Fibroblast of villous mesenchyme (primary cell): ENCODE measurements at places on chromosomes 7 and 10. TPM values are rescaled to one million over a fixed set of nuclear protein-coding genes. Genes with fewer than 3 reads are reported as not detected.
A peak's percentile ranks its signal among the peaks of the same experiment; 100 is the strongest.

GRCh38 chr10:131742500-131742951 lies 158.3 kb upstream of the PPP2R2D start:
- DNase-seq = no peak

- DNase-seq = peak; percentile 94
These were observed 150.4 kb downstream of the PRKG1 start for GRCh38 chr10:51224671-51225161.

DNA sequence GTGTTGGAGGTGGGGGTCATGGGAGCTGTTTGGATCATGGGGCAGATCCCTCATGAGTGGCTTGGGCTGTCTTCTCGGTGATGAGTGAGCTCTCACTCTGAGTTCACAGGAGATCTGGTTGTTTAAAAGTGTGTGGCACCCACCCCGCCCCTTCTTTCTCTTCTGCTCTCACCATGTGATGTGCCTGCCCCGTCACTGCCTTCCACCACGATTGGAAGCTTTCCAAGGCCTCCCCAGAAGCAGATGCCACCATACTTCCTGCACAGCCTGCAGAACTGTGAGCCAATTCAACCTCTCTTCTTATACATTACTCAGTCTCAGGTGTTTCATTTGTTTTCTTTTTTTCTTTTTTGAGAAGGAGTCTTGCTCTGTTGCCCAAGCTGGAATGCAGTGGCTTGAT lies 170.0 kb downstream of the PTPN20 start:
- no peak for DNase-seq

- peak; percentile 73 for DNase-seq
These were observed 14.4 kb upstream of the SH2B2 start for GRCh38 chr7:102272075-102272916.

- DNase-seq = no peak
These were observed 151.8 kb downstream of the JMJD1C start for GRCh38 chr10:63314020-63314419.

GRCh38 chr10:14405076-14406065 lies 74.6 kb upstream of the FRMD4A start:
- peak; percentile 61 for DNase-seq

- peak; percentile 23 for DNase-seq
These were observed 46.8 kb downstream of the ASB13 start for GRCh38 chr10:5619362-5620211.

- DNase-seq = peak; percentile 40
These were observed 8.8 kb downstream of the DDC start for GRCh38 chr7:50556247-50556991.

DNA sequence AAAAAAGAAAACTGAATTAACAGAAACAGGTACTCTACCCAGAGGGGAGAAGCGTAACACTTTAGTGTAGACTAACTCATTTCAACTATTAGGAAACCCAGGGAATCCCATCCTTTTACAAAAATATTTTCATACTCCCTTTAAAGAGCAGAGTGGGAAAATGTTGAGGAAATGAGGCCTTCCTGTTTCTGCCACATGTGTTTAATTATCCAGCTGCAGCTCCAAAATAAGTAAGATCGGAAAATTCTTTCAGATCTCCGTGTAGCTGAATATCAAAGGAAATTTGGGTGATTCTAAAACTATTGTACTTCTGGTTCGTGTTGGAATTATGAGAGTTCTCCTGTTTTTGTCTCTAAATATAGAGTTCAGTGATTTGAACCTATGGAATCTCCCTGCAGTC lies 58.0 kb upstream of the CAV2 start:
- DNase-seq = peak; percentile 65

GRCh38 chr10:107880185-107880584 lies 715.7 kb upstream of the SORCS1 start:
- no peak for DNase-seq

- DNase-seq = peak; percentile 27
These were observed 123.9 kb downstream of the CREB5 start for GRCh38 chr7:28536259-28536658.

- no peak for DNase-seq
These were observed 69.9 kb downstream of the ASAH2B start for GRCh38 chr10:50809596-50809995.

DNA sequence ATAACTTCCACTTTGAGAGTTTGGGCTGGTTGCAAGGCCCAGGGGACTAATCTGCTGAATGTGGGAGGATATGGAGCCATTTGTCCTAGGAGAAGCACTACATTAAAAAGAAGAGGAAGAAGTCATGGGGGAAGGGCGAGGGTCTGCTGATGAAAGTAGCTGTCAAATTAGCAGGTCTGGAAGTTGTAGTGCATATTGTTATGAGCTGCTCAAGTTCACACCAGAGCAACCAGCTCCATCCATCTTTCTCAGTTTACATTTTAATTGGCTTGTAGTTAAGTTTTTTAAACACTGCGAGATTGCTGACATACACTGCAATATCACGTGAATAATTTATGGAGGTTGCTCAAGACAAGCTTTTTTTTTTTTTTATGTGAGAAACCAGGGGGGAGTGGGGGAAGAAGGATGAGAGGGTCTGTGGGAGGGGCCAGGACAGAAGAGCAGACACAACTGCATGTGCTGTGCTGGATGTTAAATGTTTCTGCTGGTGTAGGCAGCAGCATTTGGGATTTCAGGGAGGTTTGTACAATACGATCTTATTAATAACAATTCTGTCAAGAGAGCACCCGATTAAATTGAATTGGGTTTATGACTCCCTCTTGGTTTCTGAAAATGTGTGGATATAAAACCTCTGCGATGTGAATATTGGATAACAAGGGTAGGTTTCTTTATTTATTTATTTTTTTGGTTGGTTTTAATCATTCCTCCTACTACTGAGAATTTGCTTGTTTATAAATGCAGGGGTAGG lies 759.0 kb upstream of the GALNT17 start:
- peak; percentile 48 for DNase-seq

DNA sequence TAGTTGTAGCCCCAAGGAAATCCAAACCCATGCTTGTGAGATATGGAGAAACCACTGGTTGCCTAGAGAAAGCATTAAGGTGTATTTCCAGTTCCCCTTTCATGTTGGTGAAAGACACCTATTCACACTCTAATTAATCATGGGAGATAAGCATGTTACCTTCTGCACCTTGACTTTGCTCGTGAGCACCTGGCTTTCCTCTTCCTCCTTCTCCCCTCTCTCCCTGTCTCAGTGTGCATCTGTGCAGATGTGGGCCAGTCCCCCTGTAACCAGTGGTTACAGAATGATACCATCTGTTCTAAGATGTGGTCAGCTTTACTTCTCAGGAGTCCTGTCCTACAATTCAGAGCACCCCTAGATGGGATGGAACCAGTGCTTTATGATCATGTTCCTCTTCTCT lies 160.6 kb downstream of the LCOR start:
- DNase-seq = no peak

DNA sequence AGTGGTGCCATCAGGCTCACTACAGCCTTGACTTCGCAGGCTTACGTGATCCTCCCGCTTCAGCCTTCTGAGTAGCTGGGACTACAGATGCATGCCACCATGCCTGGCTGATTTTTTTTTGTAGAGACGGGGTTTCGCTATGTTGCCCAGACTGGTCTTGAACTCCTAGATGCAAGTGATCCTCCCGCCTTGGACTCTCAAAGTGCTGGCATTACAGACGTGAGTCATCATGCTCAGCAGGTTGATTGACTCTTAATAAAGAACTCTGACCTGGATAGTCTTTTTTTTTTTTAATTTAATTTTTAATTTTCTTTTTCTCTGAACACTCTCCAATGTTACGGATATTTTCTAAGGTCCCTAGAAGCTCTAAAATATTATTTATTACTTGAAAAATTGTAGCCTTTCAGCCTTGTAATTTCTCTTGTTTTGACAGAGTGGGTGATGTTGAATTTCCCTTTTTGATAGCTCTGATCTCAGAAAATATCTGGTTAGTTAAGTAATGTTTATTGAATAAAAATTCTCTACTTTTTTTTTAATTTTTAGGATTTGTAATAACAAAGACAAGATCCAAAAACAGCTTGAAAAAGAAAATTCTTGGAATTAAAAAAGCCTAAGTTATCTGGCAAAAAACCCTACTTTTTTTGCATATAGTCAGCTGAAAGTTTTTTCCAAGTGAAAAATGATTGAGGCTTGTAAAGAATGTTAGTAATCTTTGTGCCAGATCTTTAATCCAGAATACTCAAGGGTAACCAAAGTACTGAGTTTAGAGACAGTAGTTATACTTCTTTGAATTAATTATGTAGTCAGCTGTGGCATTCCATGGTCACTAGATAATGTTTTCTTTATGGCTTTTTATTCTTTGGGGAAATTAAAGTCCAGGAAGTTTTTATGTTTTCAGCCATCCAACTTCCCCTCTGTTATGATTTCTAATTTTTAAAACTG lies 26.7 kb downstream of the TBC1D12 start:
- no peak for DNase-seq

DNA sequence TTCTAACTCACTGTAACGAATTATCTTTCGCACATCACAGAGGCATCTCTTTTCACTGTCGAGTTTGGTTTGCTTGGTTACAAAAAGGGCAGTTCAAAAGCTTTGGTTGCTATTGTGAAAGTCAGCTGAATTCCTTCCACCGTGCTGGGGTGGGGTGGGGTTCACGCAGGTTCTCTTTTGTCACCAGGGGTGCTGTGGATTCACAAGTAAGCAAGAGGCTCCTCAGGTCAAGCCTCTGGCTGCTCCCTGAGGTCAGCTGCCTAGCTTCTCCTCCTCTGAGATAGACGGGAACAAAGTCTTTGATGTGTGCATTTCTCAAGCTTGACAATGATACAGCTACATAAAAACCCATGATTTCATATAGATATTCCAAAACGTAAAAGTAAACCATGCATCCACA lies 47.7 kb downstream of the EGFR start:
- DNase-seq = peak; percentile 42

DNA sequence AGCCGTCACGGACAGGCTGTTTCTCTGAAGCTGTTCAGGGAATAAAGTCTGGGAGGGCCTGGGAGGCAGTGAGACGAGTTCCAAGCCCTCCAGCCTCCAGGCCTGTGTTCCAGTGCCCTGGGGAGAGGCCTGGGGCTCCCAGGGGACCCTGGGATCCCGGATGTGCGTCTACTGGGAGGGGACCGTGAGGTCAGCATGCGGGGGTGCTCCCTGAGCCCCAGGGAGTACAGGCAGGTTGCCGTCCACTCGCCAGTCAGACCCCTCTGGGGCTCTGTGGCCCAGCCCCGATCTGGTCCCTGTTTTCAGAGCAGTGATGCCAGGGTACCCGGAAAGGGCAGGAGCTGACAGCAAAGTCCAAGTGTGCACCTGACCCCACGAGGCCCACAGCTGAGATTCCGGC lies 80.9 kb upstream of the DNAAF5 start:
- DNase-seq = no peak

DNA sequence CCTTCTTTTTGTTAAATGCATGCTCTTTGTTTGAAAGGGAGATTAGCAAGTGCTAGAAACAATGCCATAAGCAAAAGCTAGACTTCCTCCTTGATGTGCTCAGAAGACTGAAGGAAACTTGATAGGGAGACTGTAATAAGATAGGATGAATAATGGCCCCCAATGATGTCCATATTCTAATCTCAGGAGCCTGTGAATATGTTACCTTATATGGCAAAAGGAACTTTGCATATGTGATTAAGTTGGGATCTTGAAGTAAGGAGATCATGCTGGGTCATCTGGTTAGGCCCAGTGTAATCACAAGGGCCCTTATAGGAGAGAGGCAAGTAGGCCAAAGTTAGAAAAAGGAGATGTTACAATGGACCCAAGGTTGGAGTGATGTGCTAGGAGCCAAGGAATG lies 13.6 kb upstream of the LIPM start:
- no peak for DNase-seq

GRCh38 chr7:155351120-155351870 lies 53.6 kb downstream of the INSIG1 start:
- DNase-seq = no peak

- DNase-seq = no peak
These were observed 4.7 kb upstream of the PWWP2B start for GRCh38 chr10:132392184-132392800.

GRCh38 chr7:18900803-18901202 lies 216.6 kb downstream of the TWIST1 start:
- no peak for DNase-seq

DNA sequence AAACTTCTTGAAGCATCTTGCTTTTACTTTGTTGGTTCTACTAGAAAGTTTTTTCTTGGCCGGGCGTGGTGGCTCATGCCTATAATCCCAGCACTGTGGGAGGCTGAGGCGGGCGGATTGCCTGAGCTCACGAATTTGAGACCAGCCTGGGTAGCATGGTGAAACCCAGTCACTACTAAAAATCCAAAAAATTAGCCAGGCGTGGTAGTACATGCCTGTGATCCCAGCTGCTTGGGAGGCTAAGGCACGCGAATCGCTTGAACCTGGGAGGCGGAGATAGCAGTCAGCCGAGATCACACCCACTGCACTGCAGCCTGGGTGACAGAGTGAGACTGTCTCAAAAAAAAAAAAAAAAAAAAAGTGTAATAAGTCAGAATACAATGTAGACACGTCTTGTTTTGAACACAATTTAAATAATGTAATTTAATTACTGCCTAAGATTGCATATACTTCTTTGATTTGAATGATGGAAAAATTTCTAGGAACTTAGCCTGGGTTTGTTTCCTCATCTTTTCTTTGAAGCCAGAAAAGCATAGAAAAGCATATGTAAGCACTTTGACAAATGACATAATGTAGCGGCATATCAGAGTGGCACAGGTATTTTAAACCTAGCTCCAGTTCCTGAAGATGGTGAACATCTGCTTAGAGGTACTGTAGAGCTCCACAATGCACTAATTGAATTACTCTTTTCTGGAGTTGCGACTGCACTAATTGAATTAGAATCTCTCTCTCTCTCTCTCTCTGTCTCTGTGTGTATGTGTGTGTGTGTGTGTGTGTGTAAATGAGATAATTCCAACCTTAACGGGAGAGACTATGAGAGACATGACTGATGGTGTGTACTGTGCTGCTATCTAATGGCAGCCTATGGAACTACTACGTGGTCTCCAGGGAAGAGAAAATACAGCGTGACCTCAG lies 87.8 kb downstream of the BTRC start:
- peak; percentile 71 for DNase-seq

GRCh38 chr10:110349831-110350230 lies 45.1 kb upstream of the SMNDC1 start:
- no peak for DNase-seq

DNA sequence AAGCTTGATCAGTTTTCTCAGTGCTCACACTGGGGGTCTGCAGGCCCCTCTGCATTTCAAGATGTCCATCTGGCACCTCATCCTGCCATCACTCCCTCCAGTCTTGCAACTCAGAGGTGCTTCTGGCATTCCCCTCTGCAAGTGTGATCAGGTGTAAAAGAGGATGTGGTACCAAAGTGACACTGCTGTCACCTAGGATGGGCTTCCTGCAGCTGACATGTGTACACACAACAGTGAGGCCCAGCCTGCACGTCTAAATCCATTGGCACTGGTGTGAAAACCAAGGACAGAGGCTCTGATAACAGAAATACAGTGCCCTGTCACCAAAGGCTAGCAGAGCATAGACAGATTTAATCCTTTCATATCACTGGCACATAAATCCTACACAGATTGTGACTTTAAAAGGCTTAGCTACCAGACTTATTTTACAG lies 162.5 kb upstream of the CELF2 start:
- no peak for DNase-seq

The DDX56 gene
- 44.8 and 57.0 TPM in 2 replicates for total RNA-seq

The C10orf105 gene
- under 0.01 TPM in 1 of 2 replicates, not detected in the other for total RNA-seq

The AKR1C3 gene
- total RNA-seq = 5.8 and 16.4 TPM in 2 replicates

The TAS2R41 gene
- total RNA-seq = not detected in 2 replicates

The PILRA gene
- total RNA-seq = 0.43 TPM in 1 of 2 replicates, not detected in the other

The VWC2 gene
- total RNA-seq = not detected in 2 replicates

The ATG9B gene
- under 0.01 and 0.32 TPM in 2 replicates for total RNA-seq

The CASD1 gene
- total RNA-seq = 9.3 and 16.0 TPM in 2 replicates

The NKX1-2 gene
- total RNA-seq = not detected in 2 replicates

The PITX3 gene
- under 0.01 TPM in 1 of 2 replicates, not detected in the other for total RNA-seq

The TEX47 gene
- not detected in 2 replicates for total RNA-seq

The NAT16 gene
- total RNA-seq = not detected in 2 replicates

The LEP gene
- not detected in 2 replicates for total RNA-seq
